Natural killer cell treated with Interleukin-12 subunit alpha and Interleukin-12 subunit beta and Interleukin-15 and Interleukin-18, amount 100 ng/mL, for 72 hours (primary cell): ENCODE measurements at places on chromosomes 1 and 21. TPM values are rescaled to one million over a fixed set of nuclear protein-coding genes. Genes with fewer than 3 reads are reported as not detected.

The SH2D2A gene
- 188 TPM for total RNA-seq

DNA sequence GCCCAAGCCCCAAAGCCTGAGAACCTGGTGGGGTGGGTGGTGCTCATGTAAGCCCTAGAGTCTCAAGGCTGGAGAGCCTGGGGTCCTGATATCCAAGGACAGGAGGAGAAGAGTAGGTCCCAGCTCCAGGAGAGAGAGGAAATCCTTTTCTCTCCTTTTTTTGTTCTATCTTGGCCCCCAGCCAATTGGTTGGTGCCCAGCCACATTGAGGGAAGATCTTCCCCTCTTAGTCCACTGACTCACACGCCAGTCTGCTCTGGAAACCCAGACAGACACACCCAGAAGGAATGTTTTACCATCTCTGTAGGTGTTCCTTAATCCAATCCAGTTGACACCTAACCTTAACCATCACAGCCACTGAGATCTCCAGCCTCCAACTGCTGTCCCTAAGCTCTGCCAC, 16.2 kb upstream of the LIN9 start:
- H3K36me3 ChIP-seq, result no peaks in the 10 kb centered on the region
- no peaks in the 10 kb centered on the region for H3K4me1 ChIP-seq
- H3K4me3 ChIP-seq, result no peak overlapping the region
- DNase-seq, result no peak

DNA sequence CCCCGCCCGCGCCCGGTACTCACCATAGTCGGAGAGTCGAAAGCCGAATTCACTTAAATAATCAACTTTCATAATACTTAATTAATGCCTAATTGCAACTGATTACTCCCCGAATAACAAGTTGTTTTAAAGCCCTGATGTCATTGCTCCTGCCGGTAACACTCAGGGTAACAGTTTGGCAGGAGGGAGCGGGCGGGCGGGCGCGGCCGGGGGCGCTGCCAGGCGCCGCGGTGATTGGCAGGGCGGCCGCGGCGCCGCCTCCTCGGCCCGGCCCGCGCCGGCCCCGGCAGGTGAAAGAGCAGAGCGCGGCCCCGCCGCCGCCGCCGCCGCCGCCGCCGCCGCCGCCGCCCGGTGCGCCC, 102.2 kb downstream of the CASZ1 start:
- H3K27ac ChIP-seq, result peak overlapping the region; percentile 73
- H3K4me1 ChIP-seq, result peaks cover 33% of the 10 kb centered on the region
- DNase-seq, result no peak
- peaks cover 8% of the 10 kb centered on the region for H3K27me3 ChIP-seq
- H3K4me3 ChIP-seq, result peak overlapping the region; percentile 76

The RASAL2 gene
- total RNA-seq, result not detected

The FAM163A gene
- total RNA-seq, result not detected
